ENCODE measurements at places on chromosomes 11 and 22. TPM values are rescaled to one million over a fixed set of nuclear protein-coding genes. Genes with fewer than 3 reads are reported as not detected.

DPAGT1 gene
- total RNA-seq, result 36.1 TPM

DNA sequence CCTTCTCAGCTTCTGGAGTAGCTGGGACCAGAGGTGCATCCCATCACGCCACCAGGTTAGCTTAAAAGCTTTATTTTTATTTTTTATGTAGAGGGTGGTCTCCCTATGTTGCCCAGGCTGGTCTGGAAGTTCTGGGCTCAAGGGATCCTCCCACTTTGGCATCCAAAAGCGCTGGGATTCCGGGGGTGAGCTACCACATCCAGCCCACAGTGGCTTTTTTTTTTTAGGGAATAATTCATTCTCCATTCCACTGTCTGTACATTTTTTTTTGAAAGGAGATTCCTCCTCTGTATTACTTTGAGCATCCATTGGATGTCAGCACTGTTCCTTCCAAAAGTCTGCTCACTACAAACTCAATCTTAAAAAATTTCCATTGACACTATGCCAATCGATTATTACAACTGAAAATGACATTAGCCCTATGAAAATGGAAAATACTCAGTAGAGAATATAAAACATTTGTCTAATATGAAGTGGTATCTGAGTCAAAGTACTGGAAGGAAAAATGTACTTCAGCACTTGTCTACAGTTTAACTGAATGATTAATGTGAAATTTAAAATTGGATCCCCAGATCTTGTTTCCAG is 1.3 kb upstream of the LPXN start:
- peak overlapping the region; percentile 89 for H3K4me3 ChIP-seq
- peaks cover 13% of the 10 kb centered on the region for H3K4me1 ChIP-seq
- peak overlapping the region; percentile 100 for H3K27ac ChIP-seq
- H3K27me3 ChIP-seq, result peaks cover 22% of the 10 kb centered on the region
- no peak for DNase-seq
- H3K36me3 ChIP-seq, result no peaks in the 10 kb centered on the region

CCDC73 gene
- total RNA-seq, result not detected

DNA sequence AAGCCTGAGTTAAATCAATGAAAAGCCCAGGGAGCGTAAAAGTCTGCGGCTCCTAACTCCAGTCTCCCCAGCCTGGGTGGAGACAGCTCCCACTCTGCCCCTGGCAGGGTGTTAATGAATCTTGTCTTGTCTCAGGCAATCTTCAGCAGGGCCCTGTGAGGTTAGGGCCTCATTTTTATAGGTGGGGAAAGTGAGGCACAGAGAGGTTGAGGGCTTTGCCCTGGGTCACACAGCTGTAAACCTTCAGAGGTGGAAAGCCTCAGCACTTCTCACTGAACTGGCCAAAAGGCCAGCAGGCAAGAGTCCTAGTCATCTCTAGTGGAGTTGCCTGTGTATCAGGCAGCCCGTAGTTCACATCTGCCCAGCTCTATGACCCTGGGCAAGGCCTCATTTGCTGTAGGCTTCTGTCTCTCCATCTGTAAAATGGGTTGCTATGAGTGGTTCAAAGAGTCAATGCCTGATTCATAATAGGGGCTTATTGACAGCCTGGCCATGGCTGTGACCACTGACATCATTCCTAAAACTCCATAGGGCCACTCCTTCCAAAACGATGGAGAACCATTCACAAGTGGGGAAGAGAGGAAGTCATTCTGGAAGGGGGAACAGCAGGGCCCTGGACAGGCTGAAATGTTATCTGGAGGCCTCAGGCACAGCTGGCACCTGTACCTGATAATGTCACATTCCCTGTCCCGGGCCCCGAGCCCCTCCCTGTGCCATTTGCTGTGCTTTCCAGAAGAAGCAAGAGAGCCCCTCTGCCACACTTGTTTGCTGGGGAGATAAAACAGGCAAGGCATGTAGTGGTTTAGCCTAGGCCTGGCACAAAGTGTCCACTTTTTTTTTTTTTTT is 6.0 kb downstream of the CBX7 start:
- H3K36me3 ChIP-seq, result no peaks in the 10 kb centered on the region
- peak overlapping the region; percentile 77 for H3K4me3 ChIP-seq
- DNase-seq, result no peak
- no peak overlapping the region for H3K27ac ChIP-seq

- no peak overlapping the region for H3K4me3 ChIP-seq
- no peaks in the 10 kb centered on the region for H3K27me3 ChIP-seq
- H3K36me3 ChIP-seq, result no peaks in the 10 kb centered on the region
- H3K27ac ChIP-seq, result no peak overlapping the region
- H3K4me1 ChIP-seq, result no peaks in the 10 kb centered on the region
These were observed 227.4 kb upstream of the FAT3 start for GRCh38 chr11:91997226-91997625.

- no peak for DNase-seq
- no peak overlapping the region for H3K27ac ChIP-seq
- peaks cover 31% of the 10 kb centered on the region for H3K4me1 ChIP-seq
- H3K27me3 ChIP-seq, result no peaks in the 10 kb centered on the region
- no peaks in the 10 kb centered on the region for H3K36me3 ChIP-seq
These were observed 89.1 kb upstream of the DBX1 start for GRCh38 chr11:20249378-20249777.

DNA sequence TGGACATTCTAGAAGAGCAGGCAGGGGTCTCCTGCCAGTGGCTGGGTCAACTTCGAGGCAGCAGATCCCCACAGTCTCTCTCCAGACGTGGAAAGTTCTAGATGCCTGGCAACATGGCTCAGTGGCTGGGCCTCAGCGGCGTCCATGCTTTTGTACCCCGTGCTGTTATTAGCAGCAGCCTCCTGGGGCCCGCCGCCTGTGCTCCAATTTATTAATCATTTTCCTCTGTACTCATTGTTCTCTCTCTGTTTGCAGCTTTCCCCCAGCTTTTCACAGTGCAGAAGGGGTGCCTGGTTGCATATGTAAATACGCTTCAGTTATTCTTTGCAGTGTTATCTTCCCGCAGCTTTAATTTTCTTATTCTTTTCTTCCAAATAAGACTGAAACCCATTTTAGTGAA is 515.1 kb downstream of the TBC1D22A start:
- no peak overlapping the region for H3K4me3 ChIP-seq
- no peaks in the 10 kb centered on the region for H3K4me1 ChIP-seq
- peaks cover 11% of the 10 kb centered on the region for H3K36me3 ChIP-seq

MMP7 gene
- not detected for total RNA-seq

DNA sequence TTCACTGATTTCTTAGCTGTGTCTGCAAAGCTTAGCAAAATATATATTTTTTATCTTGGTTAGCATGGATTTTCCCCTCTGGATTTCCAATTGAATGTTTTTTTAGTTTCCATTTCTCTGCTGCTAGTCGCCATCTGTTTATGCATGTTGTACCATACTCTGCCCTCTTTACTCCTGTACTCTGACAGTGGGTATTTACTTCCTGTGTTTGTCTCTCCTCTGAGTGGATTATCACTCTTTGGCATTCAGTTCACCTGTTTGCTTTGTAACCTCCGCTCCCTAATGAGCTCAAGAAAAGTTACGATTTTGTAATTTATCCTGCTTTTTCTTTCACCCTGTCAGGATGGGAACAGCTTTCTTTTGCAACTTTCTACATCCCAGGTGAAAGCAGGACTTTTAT is 59.1 kb downstream of the PDHX start:
- DNase-seq, result no peak
- peaks cover 9% of the 10 kb centered on the region for H3K4me1 ChIP-seq
- no peak overlapping the region for H3K4me3 ChIP-seq
- H3K36me3 ChIP-seq, result peaks cover 5% of the 10 kb centered on the region
- no peaks in the 10 kb centered on the region for H3K27me3 ChIP-seq

DNA sequence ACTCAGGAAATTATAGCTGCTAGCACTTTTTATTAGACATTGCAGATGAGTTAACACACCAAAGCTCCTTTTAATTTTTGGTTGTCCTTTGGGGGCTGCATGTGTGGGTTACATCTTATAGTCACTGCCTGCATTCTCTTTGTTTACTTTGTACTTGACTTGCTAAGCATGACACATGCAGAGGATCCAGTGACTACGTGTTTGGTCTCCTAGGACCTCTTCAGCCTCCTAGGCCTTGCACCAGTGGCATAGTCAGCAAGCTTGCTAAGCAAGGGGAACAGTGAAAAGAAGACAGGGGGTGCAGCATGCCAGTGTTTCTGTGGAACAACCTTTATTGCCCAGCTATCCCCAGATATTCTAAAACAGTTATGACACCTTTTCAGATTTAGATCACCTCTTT is 108.2 kb downstream of the PAX6 start:
- H3K27ac ChIP-seq, result no peak overlapping the region
- DNase-seq, result peak; percentile 20
- no peak overlapping the region for H3K4me3 ChIP-seq
- H3K27me3 ChIP-seq, result no peaks in the 10 kb centered on the region

OR51B4 gene
- not detected for total RNA-seq

GRCh38 chr22:40022536-40023240 is 27.9 kb downstream of the FAM83F start:
- H3K27me3 ChIP-seq, result no peaks in the 10 kb centered on the region
- H3K36me3 ChIP-seq, result no peaks in the 10 kb centered on the region
- H3K27ac ChIP-seq, result no peak overlapping the region
- DNase-seq, result no peak

DNA sequence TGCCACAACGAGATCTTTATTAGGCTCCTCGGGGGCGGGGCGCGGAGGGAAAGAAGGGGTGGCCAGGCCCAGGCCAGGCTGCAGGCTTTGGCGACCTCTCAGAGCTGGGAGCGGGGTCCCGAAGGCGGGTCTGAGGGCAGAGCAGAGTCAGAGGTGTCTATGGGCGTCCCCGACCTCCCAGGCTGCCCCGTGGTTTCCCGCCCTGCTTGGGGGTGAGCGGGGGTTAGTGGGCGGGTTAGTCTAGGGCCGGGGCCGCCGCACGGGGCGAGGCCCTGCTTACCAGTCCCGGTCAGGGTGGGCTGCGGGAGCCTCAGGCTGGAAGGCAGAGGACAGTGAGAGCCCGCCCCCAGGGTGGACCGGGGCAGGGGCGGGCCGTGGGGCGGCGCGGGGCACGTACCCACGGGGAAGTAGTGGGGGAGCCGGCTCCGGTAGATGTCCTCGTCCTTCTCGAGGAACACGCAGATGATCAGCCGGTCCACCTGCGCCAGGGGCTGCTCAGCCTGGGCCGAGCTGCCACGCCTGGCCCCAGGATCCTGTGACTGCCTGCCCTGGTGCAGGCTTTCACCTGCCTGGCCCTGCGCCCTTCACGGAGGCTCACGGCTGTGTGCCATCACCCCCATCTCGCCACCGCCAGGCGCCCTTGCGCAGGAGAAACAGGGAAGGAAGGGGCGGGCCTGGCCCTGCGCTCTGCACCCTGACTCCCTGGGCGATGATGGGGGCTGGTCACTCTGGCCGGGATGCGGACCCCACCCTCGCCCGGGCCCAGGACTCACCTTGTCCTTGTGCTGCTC is 12.5 kb downstream of the OTUB1 start:
- no peak overlapping the region for H3K27ac ChIP-seq
- H3K36me3 ChIP-seq, result no peaks in the 10 kb centered on the region
- H3K4me3 ChIP-seq, result no peak overlapping the region
- H3K27me3 ChIP-seq, result peaks cover 16% of the 10 kb centered on the region
- peak; percentile 55 for DNase-seq

DNA sequence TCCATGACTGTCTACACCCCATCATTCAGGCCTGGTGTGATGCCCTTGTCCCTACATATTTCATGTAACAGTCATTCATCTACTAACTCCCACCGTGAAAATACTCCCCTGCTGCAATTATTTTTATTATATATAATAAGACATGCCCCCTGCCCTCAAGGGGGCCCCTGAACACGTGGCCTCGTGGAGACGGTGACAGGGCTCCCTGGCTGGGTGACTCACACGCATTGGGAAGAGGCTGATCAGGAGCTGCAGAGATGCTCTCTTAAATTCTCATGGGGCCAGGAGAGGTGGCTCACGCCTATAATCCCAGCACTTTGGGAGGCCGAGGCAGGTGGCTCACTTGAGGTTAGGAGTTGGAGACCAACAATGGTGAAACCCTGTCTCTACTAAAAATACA is 88.6 kb downstream of the ST3GAL4 start:
- H3K4me3 ChIP-seq, result no peak overlapping the region
- no peaks in the 10 kb centered on the region for H3K36me3 ChIP-seq
- peaks cover 10% of the 10 kb centered on the region for H3K27me3 ChIP-seq
- no peak for DNase-seq

MRGPRX3 gene
- not detected for total RNA-seq

ANGPTL5 gene
- total RNA-seq, result not detected

DNA sequence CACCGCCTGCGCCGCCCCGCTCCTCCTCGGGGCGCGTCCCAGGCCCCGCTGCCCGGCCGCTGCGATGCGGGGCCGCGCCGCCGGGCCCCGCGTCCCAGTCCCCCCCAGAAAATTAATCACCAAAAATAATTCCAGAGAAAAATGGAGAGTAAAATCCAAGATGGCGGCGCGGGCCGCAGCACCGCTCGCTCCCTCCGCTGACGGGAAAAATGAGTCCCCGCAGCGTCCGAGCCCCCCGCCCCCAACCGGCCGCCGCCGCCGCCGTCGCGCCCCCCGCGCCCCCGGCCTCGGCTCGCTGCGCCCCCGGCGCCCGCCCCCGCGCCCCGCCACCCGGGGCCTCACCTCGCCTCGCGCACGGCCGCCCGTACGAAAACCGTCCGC is at the start of gene KMT5B:
TSS of gene KMT5B (minus strand) at position 162 of the 381 bp plus-strand sequence. CDS start 23,220 bp downstream, outside the sequence.
- DNase-seq, result peak; percentile 78
- peaks cover 4% of the 10 kb centered on the region for H3K36me3 ChIP-seq

GRCh38 chr22:18992543-18993198 is 56.6 kb upstream of the PRODH start:
- H3K27me3 ChIP-seq, result peaks cover 4% of the 10 kb centered on the region
- H3K4me1 ChIP-seq, result peaks cover 26% of the 10 kb centered on the region
- no peak for DNase-seq
- H3K4me3 ChIP-seq, result no peak overlapping the region
- H3K27ac ChIP-seq, result no peak overlapping the region

- DNase-seq, result no peak
- H3K4me1 ChIP-seq, result no peaks in the 10 kb centered on the region
- H3K27ac ChIP-seq, result no peak overlapping the region
- H3K36me3 ChIP-seq, result no peaks in the 10 kb centered on the region
These were observed 22.5 kb upstream of the CYP2R1 start for GRCh38 chr11:14914536-14914935.

ACR gene
- total RNA-seq, result not detected

GRCh38 chr11:102722821-102723220 is 1.9 kb downstream of the MMP8 start:
- no peaks in the 10 kb centered on the region for H3K36me3 ChIP-seq
- H3K4me3 ChIP-seq, result no peak overlapping the region
- no peak for DNase-seq
- H3K27ac ChIP-seq, result no peak overlapping the region
- H3K4me1 ChIP-seq, result no peaks in the 10 kb centered on the region

GRCh38 chr11:123159183-123159857 is 35.7 kb downstream of the CLMP start:
- H3K4me3 ChIP-seq, result no peak overlapping the region
- H3K4me1 ChIP-seq, result peaks cover 15% of the 10 kb centered on the region
- H3K27me3 ChIP-seq, result no peaks in the 10 kb centered on the region

DNA sequence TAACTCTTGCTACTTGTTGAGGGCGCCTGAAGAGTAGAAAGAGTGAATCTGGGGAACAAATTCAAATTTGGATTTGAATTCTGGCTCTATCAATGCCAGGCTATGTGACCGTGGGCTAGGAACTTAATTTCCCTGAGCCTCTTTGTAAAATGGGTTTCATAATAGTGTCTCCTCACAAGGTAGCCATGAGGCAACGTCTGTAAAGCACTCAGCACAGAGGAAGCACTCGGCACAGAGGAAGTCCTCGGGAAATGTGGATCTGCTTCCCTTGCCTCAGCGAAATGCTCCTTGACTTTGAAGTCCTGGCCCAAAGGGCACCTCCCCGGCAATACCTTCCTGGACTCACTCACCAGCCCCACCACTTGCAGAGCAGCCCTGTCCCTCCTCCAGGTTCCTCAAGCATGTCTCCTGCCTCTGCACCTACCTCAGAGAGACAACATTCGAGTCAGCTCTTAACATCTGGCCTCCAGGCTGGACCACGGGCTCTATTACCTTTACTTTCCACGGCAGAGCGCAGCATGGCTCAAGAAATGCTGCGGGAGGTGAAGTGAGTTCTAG is 17.7 kb downstream of the CD6 start:
- H3K4me1 ChIP-seq, result peaks cover 12% of the 10 kb centered on the region
- no peak overlapping the region for H3K27ac ChIP-seq
- H3K36me3 ChIP-seq, result no peaks in the 10 kb centered on the region

CD44 gene
- total RNA-seq, result 0.71 TPM

CD6 gene
- not detected for total RNA-seq

All from glutamatergic neuron (in vitro differentiated cells).